ENCODE measurements at places on chromosomes 16 and 17. TPM values are rescaled to one million over a fixed set of nuclear protein-coding genes. Genes with fewer than 3 reads are reported as not detected.

The HOXB1 gene
- not detected for total RNA-seq

The TM4SF5 gene
- total RNA-seq, result not detected

The MYH2 gene
- total RNA-seq, result not detected

The KRTAP2-3 gene
- not detected for total RNA-seq

DNA sequence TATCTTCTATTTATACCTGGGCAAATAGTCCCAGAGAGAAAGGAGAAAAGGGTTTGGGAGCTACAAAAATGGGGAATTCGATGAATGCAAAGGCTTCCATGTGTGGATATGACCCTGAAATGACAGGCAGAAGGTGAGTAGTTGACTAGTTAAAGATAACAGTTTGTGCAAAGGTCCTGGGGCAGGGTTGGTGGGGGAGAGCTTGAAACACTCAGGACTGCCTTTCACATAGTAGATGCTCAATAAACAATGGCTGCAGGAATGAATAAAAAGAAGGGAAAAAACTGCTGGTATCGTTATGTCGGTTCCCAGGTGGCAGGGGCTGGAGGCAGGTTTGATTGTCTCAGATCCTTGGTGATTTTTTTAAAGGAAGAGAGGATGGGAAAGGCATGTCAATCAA is 445.5 kb downstream of the HAPSTR1 start:
- no peak for DNase-seq

- no peak for DNase-seq
Measured at GRCh38 chr17:78563189-78564145, 13.7 kb downstream of the DNAH17 start.

DNA sequence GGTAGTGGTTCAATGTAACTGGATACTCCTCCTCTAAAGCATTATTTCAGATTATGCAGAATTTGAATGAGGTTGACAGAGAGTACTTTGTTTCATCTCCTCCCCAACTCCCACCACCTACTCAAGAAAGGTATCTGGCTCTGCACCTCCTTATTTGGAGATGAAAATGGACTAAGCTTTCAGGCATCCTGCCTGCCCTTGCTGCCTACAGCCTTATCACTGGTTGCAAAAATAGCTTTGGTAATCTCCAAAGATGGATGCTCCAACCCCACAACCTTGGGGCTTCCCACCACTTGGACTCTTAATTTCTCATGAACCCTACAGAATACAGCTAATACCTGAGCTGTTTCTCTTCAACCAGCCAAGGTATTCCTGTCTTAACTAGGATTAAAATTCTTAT is 45.3 kb upstream of the CORO6 start:
- no peak for DNase-seq

- no peak for DNase-seq
Measured at GRCh38 chr17:47801176-47801765, 20.3 kb downstream of the OSBPL7 start.

- DNase-seq, result no peak
Measured at GRCh38 chr16:22216191-22216831, 10.2 kb downstream of the EEF2K start.

- no peak for DNase-seq
Measured at GRCh38 chr16:49704586-49705155, 151.2 kb downstream of the ZNF423 start.

DNA sequence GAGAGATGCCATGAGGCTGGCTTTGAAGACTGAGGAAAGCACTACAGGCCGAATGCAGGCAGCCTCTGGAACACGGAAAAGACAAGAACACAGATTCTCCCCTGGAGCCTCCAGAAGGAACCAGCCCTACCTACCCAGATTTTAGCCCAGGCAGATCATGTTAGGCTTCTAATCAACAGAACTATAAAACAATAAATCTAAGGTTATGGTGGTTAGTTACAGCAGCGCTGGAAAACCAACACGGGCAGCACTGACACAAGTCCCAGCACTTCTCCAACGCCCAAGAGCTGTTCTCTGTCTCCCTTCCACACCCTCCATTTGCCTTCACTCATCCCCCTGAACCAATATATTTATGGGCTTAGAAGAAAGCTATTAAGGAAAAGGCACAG is 7.5 kb downstream of the ANKRD11 start:
- no peak for DNase-seq

DNA sequence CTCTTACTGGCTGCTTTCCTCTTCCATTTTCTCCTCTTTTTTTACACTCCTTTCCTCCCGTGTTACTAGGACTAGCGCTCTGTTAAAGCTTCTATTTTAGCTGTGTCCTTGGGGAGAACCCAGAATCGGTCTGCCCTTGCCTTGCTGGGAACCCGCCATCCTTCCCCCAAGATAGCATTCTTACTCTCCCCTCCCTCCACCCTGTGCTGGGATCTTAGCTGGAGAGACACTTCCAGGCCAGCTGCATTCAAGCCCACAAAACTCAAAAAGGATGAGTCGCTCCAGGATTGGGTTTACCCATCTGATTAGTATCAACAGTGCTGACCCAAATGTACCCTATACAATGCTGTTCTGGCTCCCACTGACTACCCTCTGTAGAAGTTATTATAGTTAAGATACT is 200.5 kb upstream of the ASIC2 start:
- no peak for DNase-seq
